RWPE1 (cell line): ENCODE measurements at places on chromosomes 7 and 10.
A peak's percentile ranks its signal among the peaks of the same experiment; 100 is the strongest.

DNA sequence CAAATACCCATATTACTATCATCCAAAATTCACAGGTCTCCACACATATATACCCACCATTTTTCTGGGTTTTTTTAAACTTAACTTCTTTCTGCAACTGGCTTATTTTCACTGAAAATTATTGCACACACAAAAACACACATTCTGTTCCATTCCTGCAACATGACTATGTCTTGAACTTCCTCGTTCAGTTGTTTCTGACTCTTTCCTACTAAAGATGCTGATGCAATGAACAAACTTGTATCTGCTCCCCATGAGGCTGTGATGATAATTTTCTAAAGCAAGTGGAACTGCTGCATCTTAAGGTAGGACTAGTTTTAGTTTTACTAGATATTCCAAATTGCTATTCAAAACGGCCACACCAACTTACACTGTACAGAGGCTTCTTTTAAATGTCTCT lies 77.7 kb downstream of the OSBPL3 start:
- no peak for DNase-seq

- DNase-seq: no peak
Measured at GRCh38 chr10:44769450-44769849, 141.7 kb upstream of the TMEM72 start.

- no peak for DNase-seq
Measured at GRCh38 chr7:119572132-119572531, 700.8 kb upstream of the KCND2 start.

DNA sequence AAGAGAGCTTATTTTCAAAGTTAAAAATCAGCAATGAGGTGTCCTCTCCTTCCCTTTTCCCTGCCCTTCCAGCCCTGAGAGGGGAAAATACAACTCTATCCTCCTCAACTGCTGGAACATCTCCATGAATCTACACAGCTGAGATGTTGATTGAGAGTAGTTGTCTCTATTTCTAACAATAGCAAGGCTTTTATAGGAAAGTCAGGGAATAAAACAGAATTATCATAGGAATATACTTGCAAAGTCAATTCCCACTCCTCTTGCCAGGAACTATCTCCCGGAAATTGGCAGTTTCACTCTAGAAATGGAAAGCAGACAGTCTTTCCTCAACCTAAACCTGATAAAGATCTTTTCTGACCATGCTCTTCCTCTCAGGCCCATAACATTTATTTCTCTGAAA lies 8.8 kb downstream of the HGF start:
- no peak for DNase-seq

DNA sequence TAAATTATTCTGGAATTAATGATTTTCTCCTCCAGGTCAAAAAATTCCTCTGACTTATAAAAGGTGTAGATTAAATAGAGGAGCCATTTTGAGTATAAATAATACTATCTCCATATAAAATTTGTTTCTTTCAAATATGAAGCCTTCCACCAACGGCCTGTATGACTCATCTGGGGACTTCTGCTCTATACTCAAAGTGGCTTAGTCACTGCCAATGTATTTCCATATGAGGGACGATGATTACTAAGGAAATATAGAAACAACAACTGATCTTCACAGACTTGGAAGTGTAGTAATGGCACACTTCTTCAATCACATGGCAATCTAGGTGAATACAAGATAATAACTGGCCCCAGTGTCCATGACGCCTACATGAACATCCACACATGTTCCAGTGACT lies 335.6 kb upstream of the HGF start:
- peak; percentile 20 for DNase-seq

GRCh38 chr7:155722936-155723335 lies 78.5 kb downstream of the RBM33 start:
- no peak for DNase-seq

- no peak for DNase-seq
Measured at GRCh38 chr10:113037218-113037617, 87.2 kb downstream of the TCF7L2 start.

DNA sequence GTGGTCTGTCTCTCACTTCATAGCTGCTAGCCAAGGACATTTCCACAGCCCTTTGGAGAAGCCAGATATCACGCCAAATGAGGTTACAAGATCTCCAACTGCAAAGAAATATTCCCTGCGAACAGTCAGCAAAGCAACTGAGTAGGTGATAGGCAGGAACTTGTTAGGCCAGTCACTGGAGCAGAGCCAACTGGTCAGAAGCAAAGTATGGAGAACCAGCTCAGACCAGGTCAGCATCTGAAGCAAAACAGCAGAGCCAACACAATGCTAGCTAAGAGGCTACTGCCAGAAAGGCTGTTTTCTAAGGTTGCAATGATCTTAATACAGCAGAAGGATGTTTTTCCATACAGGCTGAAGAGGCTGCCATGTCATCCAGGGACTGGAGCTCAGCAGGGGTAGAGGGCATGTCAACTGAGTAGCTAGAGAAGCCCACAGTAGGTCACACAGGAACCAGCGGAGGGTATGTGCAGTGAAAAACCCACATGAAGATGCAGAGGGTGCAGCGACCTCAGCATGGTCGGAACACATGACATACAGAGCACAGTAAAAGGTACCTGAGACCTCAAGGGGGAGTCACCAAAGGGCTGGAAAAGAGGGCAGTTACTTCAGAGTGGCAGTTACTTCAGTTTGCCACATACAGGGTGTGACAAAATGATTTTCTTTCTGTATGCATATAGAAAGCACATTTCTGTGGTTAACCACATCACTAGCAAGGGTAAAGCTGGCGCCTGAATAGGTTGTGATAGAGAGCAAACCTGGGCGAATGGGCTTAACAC lies 8.9 kb downstream of the SEC31B start:
- peak; percentile 25 for DNase-seq

DNA sequence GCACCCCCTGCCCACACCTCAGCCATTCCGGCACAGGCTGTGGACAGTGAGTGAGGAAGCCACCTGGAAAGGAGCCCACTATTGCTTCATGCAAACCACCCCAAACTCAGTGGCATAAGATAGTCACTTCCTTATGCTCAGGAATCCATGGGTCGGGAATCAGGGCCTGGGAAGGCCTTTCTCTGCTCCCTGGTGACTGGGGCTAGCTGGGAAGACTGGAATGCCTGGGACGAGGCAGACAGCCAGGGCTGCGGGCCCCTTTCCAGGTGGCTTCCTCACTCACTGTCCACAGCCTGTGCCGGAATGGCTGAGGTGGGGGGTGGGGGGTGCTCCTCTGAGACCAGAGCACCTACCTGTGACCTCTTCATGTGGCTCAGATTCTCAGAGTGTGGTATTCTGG lies 74.1 kb upstream of the GRB10 start:
- DNase-seq: no peak

- no peak for DNase-seq
Measured at GRCh38 chr10:46169736-46170135, 117.1 kb upstream of the ANTXRL start.

GRCh38 chr7:16114633-16115032 lies 306.7 kb downstream of the CRPPA start:
- DNase-seq: peak; percentile 16

- DNase-seq: no peak
Measured at GRCh38 chr7:140640727-140641523, at the start of gene DENND2A. Gene DENND2A, minus strand, starts transcription at chr7:140640813. Its CDS starts 38,416 bp downstream, at chr7:140602397.

- no peak for DNase-seq
Measured at GRCh38 chr10:17212802-17213221, 11.3 kb upstream of the TRDMT1 start.

DNA sequence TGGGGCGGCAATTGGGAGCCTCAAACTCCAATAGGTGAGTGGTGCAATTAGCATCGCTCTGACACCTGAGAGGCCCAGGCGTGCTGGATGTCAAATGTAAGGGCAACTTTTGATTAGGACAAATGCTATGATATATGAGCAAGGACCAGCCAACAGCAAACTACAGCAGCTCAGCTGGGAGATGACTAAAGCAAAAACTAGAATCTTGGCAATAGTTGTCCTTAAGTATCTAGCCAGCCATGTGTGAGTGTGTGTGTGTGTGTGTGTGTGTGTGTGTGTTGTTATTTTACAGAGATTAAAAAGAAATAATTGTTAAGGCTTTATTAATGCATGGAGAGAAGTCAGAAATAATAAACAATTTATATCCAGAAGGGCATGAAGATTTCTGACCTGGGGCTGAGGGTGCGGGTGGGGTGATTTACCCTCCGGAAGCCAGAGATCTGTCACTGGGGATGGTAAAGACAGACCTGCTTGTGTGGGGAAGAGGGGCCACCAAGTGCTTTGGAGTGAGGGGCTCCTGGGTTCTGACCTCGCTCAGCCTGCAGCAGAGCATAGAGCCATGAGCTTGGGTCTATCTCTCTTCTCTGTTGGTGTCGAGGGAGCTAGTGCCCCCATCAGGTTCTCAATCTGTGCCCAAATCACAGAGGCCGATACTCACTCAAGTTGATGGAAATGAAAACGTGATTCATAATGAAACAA lies 77.3 kb downstream of the EMX2 start:
- no peak for DNase-seq

- DNase-seq: no peak
Measured at GRCh38 chr10:105017116-105017515, 376.0 kb downstream of the SORCS3 start.

GRCh38 chr10:68406111-68406814 lies 814 bp downstream of the RUFY2 start:
- DNase-seq: peak; percentile 53

DNA sequence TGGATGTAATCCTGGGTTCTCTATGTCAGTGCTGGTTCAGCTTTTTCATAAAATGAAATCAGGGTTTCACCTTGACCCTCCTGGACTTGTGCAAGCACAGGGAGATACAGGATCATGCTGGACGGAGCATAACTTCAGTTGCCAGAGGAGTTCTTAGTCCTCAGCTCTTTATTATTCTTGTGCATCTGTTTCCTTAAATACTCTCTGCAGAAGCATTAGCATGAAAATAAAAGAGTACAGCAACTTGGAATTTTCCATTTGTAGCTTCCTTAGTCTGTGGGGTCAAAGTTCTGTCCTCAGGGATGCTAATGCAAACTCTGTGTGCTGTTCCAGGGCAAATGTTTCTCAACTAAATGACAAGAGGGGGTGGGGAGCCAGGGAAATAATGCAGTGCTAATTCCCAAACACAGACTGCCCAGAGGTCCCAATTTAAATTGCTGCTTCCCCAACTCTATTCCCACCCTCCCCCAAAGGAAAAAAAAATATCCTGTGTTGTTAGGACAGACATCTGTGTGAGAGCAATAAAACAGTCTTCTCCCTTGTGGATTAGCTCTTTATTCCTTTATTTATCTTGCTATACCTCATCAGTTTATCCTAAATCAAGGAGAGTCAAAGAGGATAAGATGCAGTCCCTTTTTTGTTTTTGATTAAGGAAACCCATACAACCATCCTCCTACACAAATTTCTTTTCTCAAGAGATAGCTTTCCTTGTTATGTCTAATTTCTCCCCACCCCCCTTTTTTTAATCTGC lies 905.0 kb downstream of the LRMDA start:
- DNase-seq: no peak

GRCh38 chr7:93147363-93147762 lies 822 bp downstream of the SAMD9L start:
- DNase-seq: peak; percentile 41

DNA sequence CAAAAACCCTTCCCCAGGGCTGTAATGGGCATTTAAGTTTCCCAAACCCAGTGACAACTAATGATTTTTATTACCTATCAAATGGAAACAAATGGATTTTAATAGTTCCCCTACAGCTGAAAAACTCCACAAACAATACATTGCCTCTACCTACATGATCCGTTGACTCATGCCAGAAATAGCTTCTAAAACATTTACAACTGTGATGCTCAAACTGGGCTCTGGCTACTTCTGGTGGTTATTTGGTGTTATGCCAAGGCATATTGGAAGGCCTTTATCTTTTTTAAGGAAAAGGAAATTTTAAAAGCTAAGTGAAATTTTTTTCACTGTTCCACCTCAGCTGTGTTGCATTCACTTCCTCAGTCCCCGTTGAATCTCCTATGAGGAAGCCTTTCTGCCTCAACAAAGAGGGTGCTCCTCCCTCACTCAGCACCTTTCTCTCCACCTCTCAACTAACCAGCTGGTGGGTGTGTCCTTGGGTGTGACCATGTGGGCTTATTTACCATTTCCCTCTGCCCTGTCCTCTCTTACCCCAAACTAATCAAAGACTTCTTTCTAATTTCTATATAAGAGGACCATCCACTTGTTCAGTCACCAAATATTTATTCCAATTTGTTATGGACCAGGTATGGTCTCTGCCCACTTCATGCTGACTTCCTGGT lies 82.9 kb downstream of the PRTFDC1 start:
- no peak for DNase-seq
